Sciatic nerve (tissue), 2 donors: ENCODE measurements at places on chromosomes 6 and 20. TPM values are rescaled to one million over a fixed set of nuclear protein-coding genes. Genes with fewer than 3 reads are reported as not detected.

DDRGK1 gene
- 68.2 TPM for total RNA-seq

ACOT13 gene
- total RNA-seq, result 17.3 TPM

EDN3 gene
- not detected for total RNA-seq

RGS17 gene
- total RNA-seq, result 0.31 TPM

SLA2 gene
- total RNA-seq, result 0.49 TPM

PKHD1 gene
- total RNA-seq, result 0.04 TPM

PRR18 gene
- total RNA-seq, result not detected

PTCRA gene
- total RNA-seq, result 0.40 TPM

FAM209B gene
- total RNA-seq, result not detected

LRFN2 gene
- total RNA-seq, result 0.13 TPM

DNA sequence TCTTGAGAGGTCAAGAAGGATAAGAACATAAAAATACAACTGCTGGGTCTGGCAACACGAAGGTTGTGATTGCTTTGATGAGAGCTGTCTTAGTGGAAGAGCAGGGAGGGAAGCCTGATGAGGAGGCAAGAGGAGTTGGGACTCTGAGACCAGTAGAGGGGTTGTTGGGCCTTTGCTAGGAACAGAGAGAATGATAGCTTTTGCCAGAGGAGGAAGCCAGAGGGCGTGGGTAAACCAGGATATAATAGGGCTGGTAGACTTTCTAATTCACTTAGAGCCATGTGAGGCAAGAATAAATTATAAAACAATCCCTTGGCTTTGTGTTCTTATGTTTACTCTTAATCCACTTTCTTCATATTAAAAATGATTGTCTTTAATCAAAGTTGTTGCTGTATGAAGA lies 78.6 kb downstream of the RCAN2 start:
- DNase-seq, result no peak

GRCh38 chr6:81739230-81740195 lies 13.0 kb downstream of the TENT5A start:
- no peak for DNase-seq

DNA sequence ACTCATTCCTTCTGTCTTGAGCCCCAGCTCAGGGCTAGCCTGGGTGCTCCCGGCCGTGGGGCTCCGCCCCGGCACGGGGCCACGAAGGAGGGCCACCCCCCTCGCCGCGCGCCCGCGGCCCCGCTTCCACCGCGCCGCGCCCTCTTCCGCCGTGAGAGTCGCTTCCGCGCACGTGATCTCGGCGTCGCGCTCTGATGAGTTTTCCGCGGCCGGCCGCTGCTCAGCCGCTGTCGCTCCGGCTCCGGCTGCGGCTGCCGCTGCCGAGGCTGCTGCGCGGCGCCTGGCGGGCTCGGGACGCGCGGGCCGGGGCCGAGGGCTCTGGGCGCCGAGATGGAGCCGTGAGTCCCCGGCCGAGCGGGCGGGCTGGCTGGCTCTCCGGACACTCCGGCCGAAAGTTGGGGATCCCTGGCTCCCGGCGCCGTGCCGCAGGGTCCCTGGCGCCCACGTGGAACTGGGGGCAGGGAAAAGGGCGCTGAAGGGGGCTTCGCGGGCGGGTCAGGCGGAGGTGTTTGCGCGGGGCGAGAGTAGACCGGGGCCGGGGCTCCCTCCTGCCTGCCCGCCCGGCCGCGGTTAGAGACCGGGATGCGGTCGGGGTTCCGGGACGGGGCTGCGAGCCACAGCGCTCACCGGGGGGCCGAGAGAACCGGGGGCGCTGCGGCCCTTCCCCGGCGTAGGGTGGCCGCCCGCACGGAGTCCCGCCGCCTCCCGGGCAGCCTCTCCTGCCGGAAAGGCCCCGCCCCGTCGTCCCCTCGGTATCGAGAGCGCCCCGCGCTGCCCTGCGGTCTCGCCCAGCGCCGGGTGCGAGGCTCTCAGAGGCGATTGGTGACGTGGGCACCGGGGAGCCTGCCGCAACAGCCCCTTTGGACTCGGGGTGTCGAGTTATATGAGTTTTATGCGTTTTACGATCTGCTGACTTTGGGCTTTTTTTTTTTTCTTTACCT lies at the start of gene TMEM181:
Gene TMEM181 (plus strand): TSS at position 197 of the 941 bp plus-strand sequence. CDS start 134 bp downstream, at position 331.
- DNase-seq, result peak; percentile 92

- no peak for DNase-seq
Measured at GRCh38 chr6:106426250-106426970, 65.9 kb downstream of the CRYBG1 start.

DNA sequence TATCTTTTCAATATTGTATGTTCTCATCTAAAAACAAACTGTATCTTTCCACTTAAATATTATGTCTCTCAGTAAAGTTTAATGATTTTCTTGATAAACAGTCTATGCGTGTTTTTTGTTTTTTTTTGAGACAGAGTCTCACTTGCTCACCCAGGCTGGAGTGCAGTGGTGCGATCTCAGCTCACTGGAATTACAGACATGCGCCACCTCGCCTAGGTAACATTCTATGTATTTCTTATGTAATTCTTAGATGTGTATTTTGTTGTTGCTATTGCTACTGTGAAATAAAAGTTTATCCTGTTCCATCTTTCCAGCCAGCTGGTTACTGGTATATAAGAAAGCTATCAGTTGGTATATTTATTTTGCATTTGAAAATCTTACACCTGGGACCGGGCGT lies 29.4 kb downstream of the ABHD12 start:
- DNase-seq, result no peak

GRCh38 chr6:167919349-167919748 lies 78.1 kb upstream of the KIF25 start:
- DNase-seq, result no peak

DNA sequence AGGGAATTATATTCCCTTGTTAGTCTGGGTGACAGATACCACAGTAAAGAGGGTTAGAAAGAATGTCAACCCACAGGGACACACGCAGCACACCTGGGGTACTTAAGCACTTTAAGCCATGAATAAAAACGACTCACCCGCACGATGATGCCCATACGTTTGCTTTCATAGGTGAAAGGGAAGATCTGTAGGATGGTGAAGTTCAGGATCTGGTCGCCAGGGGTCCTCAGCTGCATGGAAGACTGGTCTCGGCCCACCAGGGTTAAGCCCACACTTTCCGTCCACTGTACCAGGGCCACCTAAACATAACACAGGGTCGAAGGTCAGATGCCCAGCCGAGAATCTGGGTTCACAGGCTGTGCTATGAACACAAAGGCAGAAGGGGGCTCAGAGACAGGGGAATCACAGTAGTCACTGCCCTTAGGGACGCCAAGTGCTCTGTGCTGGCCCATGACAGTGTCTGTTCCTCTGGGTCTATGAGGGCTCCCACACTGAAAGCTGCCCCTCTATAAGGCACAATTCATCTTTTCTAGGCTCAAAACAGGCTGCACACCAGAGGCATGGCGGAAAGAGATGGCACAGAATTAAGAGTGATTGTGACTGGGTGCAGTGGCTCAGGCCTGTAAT lies 96.8 kb upstream of the NFATC2 start:
- DNase-seq, result peak; percentile 85

DNA sequence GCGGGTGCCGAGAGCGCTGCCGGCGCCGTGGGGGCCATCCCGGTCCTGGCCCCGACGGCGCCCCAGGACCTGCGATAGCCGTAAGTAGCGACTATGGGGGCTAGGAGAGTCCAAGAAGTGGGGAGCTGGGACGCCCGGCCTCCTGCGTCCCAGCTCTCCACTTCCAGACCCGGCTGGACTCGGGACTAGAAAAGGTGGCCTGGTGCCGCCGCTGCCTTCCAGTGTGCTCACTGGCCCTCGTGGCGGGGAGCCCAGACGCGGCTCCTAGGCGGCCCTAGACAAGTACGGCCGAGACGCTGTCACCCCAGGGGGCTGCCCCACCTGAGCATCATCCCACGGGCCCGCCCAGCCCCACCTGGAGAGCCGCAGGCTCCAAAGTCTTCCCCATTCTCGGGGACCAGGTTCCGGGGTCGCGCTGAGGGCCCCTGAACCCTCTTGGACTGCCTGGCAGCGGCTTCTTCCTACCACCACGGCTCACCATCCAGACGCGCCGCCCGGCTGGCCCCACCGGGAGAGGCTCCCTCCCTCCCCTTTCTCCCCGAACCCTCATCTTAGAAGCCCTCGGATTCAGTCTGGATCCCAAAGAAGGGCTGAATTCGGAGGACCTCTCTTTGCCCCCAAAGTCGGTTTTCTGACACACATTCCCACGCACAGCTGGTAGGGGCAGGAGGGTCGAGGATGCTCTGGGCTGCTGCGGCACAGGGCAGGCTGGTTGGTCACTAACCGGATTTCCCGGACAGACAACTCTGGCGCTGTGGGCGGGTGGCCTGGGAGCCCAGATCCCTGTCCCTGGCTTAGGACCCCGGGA lies 870 bp upstream of the MDFI start:
- no peak for DNase-seq

GRCh38 chr6:148225871-148226270 lies 116.8 kb upstream of the SASH1 start:
- no peak for DNase-seq

DNA sequence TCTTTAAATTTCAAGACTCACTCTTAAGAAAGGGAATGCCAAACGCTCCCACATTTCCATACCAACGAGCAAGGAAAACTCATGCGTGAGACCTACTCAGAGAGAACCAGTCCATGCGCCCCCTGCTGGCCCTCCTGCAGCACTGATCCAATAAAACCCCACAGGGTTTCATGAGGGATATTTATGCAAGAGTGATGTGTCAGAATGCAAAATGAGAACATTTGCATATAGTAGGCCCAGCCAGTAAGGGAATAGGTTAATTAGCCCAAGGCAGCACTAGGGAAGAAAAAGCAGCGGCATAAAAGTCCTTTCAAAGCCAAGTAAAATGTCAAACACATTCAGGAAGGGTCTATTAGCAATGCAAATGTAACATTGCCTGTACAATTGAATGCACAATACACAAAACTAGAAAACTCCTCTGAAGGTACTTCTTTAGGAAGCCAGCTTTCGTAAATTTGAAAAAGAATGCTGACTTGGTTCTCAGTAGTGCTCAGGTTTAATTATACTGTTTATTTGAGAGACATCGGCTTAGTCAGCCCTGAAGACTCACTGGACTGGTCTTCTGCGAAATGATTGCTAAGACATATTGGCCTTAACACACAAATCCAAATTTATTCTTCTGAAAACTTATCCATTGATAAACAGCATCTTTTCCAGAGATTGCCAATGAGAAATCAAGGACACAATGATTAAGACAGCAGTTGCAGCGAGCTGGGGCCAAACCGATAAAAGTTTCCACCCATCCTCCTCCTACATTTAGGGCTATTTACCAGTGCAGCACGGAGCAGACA lies 93.2 kb downstream of the GMPR start:
- DNase-seq, result peak; percentile 84

- DNase-seq, result no peak
Measured at GRCh38 chr20:41748051-41748450, 129.9 kb upstream of the CHD6 start.

- no peak for DNase-seq
Measured at GRCh38 chr6:18601516-18602020, 214.4 kb downstream of the RNF144B start.

- no peak for DNase-seq
Measured at GRCh38 chr20:37846573-37846972, 56.4 kb upstream of the VSTM2L start.

DNA sequence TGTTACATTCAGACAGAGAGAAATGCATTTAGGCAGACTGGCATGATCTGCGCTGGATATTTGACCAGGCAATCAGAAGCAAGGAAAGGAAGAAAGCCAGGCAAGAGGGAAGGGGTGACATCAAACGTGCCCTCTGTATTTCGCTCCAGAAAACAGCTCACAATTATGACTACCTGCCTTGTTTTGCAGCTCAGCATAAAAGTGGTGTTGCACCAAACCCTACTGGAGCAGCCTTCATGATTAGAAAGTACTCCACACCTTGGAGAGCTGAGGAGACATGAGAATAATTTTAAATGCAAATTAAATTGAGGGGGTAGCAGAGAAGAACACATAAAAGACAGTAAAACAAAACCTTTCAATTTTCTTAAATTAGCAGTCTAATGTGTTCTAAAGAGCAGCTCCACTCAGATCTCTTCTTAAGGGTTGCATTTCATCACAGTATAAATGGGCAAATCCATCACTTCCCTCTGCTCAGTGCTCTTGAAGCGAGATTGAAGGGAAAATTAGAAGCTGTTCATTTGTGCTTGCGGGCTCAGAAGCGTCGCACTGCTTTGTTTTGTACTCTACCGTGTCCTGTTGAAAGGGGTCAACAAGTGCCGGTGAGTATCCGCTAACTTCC lies at the start of gene PHACTR1:
Gene PHACTR1 (plus strand): TSS at position 470 of the 619 bp plus-strand sequence.
- DNase-seq, result no peak

DNA sequence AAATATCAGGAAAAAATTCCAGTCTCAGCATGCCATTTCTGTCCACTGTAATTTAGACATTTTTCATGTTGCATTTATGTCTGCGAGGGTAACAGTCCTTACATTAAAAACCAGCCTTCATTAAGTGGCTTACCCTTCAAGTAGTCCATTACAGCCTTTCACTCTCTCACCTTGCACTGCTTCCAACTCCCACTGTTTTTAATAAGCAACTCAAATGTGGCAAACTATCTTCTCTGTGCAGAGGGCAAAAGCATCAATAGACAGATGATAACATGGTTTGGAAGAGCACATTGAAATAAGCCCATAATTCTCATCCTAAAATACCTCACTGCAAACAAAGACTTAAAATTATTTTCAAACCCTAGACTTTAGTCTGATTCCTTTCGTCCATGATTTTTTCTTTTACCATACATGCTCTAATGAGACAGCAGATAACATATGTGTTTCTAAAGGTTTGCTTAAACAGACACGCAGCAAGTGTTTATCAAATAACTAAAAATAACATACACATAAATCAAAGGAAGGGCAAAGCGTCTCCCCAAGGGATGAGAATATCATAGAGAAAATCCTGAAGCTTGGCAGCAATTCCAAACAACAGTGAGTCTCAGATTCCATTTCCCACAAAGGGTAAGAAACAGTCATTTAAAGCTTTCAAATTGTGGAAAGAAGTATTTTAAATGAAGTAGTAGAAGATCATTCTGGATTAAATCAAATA lies 130.4 kb downstream of the PTPRK start:
- DNase-seq, result no peak

- no peak for DNase-seq
Measured at GRCh38 chr20:57928181-57928967, 218.6 kb upstream of the PMEPA1 start.

- DNase-seq, result no peak
Measured at GRCh38 chr6:75377386-75377785, 92.8 kb upstream of the TMEM30A start.
